ENCODE measurements at places on chromosomes 6 and 20. TPM values are rescaled to one million over a fixed set of nuclear protein-coding genes. Genes with fewer than 3 reads are reported as not detected.

Gene SLC17A2
- total RNA-seq: not detected

Gene GGTLC1
- not detected for total RNA-seq

Gene SIM1
- total RNA-seq: not detected

Gene RFX6
- total RNA-seq: not detected

Gene TOMM34
- 11.9 TPM for total RNA-seq

DNA sequence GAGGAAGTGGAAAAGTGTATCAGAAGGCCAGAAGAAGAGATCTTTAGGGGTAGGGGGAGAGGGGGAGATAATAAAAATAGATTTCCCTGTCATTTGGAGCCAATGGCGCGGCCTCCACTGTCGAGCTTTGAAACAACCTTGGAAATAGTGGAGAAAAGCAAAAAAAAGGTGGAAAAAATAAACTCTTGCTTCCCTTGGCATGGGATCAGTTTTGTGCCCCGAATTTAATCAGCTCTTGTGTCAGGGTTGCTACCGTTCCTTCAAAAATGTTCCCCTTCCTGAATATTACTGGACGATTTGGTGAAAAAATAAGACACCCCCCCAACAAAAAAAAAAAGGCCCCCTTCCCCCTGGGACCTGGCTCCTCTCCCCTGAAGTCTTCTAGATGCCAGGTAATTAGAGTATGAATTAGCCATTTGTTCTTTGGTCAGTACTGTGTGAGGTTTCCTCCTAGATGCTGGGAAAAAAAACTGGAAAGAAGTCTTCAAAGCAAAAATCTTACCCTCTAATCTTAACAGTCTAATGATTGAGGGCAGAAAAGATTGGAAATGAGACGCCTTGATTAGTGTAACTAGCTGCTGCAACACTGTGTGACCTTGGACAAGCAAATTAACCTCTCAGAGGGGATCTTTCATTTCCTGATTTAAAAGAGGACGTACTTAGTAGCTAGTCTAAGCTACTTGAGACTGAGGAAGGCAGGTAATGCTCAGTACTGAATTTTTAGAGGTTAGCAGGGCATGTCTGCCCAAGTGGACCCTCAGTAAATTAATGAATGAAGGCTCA is 872 bp upstream of the RBM39 start:
- no peak for DNase-seq

DNA sequence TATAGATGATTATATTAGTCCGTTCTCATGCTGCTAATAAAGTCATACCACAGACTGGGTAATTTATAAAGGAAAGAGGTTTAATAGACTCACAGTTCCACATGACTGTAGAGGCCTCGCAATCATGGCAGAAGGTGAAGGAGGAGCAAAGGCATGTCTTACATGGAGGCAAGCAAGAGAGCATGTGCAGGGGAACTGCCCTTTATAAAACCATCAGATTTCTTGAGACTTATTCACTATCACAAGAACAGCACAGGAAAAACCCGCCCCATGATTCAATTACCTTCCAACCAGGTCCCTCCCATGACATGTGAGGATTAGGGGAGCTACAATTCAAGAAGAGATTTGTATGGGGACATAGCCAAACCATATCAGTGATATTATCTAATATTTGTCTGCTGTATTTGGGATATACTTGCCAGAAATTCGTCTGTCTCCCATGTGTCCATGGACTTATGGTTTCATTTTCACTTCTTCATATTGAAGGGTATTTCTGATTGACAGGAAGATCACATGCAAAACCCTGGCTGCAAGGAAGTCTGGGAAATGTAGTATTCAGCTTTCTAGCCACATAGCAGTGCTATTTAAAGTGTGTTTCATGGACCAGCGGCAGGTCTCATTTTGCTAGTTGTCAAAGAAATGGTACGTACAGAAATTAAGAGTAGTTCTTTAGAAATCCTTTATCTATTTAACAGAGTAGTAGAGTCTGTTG is 50.5 kb upstream of the PAK5 start:
- no peak for DNase-seq

GRCh38 chr6:129593233-129593564 is 116.8 kb downstream of the ARHGAP18 start:
- no peak for DNase-seq

GRCh38 chr6:109428889-109429477 is 11.4 kb downstream of the PPIL6 start:
- DNase-seq: no peak

DNA sequence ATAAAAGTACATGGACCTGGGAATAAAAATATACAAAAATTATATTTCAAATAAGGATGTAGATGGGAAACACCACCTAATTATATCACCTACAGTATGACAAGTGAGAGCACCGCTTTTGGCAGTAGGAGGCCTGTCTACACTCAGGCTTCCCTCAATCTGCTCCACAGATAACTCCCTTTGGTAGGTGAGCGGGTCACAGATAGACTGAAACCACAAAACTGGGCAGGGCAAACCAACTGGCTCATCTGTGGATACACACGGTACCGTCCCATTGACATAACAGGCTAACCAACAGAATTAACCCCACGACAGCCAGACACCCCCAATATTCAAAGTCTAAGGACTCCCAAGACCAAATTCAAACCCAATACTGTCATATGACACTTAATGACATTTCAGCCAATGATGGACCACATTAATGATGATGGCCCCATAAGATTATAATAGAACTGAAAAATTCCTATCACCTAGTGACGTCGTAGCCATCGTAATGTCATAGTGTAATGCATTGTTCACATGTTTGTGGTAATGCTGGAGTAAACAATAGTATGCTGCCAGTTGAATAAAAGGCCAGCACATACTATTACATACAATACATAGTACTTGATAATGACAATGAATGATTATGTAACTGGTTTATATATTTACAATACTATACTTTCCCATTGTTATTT is 109.7 kb downstream of the MBOAT1 start:
- no peak for DNase-seq

- no peak for DNase-seq
These were observed 10.9 kb downstream of the FKBP1A start for GRCh38 chr20:1381753-1382591.

DNA sequence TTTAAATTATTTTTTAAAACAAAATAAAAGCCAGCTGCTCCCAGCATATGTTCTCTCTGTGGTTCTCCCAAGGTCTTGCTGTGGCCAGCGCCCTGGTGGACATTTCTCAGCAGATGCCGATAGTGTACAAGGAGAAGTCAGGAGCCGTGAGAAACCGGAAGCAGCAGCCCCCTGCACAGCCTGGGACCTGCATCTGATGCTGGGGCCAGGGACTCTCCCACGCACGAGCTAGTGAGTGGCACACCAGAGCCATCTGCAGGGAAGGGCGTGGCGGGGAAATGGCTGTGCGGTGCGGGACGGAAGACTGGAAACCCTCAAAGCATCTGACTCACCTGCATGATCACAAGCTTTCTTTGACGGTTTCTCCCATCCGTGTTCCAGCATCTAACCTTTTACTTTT is 16.5 kb downstream of the GFRA4 start:
- DNase-seq: no peak

GRCh38 chr6:167700199-167700598 is 126.5 kb upstream of the AFDN start:
- no peak for DNase-seq
